Esophagus muscularis mucosa (tissue), 4 donors: ENCODE measurements at places on chromosomes 11 and 22.

GRCh38 chr11:105024394-105024793 lies 1.4 kb upstream of the CASP5 start:
- no peak for DNase-seq

- DNase-seq = no peak
Measured at GRCh38 chr11:78834886-78835285, 260.2 kb upstream of the NARS2 start.

DNA sequence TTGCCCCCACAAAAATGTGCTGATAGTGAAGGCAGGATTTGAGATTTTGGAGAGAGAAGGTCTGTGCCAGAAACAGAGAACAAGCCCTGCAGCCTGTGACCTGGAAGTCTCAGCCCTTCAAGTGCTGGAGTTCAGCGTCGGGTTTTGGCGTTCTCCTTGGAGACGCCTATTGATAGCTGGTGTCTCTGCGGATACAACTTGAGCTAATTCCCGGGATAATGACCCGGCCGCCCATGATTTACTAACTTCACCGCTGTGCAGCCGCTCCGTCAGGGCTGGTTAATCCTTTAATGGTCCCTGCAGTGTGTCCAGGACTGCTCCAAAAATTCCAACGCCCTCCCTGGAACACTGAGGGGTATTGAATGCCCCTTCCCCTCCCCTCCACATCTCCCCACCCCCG lies 76.6 kb downstream of the WT1 start:
- no peak for DNase-seq

DNA sequence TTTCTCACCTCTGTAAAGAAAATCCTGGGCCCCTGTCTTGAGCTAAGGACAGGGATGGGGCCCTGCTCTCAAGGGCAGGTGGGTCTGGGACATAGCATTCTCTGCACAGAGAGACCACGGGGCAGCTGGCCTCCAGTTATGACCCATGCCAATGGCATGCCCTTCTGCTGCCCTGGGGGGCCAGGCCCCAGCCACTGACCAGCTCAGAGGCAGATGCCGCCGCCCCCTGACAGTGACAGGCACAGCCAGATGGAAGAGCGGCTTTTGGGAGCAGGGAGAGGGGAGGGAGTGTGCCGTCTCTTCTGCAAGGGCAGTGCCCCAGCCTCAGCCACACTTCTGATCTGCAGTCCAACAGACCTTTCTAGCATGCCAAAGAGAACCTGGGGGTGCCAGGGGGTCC lies 114.8 kb upstream of the NAV2 start:
- DNase-seq = no peak

DNA sequence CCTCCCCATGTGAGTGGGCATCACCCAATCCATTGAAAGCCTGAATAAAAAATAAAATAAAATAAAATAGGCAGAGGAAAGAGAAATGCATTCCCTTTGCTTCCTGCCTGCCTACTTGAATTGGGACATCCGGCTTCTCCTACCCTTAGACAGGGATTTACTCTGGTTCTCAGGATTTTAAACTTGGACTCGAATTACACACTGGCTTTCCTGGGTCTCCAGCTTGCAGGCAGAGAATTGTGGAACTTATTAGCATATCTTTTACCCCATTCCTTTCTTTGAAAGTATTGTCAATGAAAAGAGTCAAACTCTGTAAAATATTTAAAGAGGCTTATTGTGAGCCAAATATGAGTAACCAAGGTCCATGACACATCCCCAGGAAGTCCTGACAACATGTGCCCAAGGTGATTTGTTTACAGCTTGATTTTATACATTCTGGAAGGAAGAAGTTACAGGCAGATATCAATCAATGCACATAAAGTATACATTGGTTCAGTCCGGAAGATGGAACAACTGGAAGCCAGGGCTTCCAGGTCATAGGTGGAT lies 78.4 kb upstream of the CCDC90B start:
- DNase-seq = no peak

DNA sequence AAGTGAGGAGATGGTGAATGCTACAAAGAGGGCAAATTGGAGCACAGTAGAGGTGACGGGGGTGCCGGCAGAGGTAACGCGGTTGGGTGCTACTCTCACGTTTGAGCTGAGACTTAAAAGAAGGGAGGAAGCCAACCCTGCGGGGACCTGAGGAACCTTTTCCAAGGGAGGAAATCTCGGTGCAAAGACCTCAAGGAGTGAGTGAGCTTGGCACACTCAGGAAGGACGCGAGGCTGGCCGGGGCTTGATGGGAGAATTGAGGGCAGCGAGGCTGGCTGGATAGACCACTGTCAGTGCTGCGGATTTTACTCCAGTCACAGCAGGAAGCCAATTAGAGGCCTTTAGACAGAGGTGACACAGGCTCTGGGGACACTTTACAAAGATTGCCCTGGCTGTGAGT lies 25.0 kb downstream of the TSKU start:
- DNase-seq = peak; percentile 42
